ENCODE measurements at places on chromosomes 7 and 10.

DNA sequence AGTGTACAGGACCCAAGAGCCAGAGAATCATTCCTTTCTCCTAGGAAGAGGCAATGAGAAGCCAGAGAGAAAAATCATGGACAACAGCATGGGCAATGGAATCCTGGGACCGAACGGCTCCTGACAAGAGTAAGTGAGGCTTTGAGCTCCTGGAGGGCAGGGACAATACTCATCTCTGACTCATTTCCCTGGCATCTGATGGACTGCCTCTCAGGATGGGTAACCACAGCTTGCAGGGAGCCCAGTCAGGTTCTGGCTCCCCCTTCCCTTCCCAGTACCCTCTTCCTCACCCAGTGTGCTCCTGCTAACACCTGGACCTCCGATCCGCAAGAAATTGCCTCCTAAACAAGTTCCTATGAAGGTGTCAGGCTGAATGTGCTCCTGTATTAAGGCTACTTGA is 51.2 kb upstream of the SORCS3 start:
- no peak for DNase-seq

DNA sequence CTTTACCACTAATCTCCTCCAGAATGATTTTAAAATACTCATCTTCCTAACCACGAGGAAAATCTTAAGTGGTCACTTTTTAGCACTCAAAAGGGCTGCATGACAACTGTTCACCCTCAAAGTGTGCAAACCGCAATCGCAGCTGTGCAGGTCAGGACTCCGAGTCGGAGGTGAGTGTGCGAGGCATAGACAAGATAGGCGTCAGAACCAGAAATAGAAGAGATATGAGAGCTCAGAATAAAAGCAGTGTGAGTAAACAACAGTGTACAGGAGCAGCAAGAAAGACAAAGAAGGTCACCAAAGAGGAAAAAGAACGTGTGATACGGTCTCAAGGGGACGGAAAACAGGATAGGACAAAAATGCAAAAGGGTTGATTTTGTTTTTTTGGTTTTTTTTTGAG is 17.5 kb upstream of the ENO4 start:
- no peak for DNase-seq

DNA sequence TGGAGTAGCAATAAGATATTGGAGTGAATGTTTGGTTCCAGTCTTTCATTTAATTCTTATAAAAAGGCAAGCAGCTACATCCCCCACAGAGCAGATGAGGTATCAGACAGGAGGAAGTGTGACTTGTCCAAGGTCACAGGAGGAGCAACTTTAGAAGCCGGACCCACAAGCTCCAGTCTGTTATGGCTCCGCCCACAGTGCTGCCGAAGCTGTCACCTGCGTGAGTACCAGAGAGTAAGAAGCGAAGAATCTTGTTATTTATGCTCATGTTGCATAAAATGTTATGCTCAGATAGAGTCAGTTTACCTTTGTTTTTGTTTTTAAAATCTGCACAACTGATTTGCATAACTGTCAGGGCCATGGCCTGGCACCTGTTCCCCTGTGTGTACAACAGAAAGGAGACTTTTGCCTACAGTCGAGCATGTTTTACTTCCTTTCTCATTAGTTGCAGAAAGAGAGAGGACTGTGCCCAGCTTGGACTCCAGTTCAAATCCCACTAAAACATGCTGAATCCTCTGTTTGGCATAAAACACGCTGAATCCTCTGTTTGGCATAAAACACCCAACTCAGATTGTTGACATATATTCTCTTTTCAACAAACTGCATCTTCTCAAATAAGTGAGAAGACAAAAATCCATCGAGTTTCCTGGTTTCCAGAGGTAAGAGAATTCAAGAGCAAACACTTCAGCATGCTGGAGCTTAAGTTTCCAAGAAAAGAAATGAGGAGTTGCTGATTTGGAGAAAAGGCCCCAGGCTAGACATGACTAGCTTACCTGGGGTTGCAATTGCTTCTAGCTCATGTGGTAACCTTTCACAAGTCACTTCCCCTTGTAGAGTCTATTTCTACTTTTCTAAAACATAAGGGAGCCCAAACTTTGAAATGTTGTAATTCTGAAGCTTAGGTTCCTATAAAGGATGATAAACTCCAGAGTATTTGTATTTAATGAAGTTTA is 409.8 kb upstream of the ZMIZ1 start:
- no peak for DNase-seq

- DNase-seq: no peak
Observed at GRCh38 chr7:123241809-123242208, 42.0 kb upstream of the SLC13A1 start.

DNA sequence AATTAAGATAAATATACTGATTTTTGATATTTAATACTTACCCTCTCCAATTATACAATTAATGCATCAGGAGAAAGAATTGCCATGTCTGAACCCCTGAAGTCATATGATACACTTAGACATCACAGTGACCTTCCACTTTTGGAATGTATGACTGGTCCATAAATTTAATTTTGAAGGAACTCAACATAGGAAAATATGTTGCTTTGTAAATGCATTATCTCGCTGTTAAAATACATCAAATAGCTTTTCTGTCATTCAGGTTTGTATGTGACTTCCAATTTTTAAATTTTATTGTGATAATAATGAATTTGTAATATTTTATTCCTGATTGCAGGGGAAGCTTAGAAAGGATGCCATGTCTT is 631.9 kb upstream of the ANKRD30A start:
- no peak for DNase-seq

DNA sequence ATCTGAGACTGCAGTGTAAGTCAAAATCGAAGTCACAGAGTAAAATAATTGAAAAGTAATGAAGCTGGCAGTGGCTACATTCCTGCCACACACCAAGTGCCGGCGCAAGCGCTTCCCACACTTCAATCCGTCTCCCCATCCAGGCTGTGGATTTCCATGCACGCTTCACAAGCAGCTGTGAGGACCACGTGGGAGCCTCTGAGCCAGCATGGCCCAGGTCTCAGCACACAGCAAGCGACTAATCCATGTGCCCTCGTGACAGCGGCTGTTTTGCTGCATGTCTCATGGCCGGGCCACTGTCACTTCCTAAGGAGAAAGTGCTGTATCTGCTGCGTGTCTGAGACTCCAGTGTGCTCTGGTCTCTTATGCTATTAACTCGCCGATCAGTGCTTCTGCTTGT is 566.9 kb downstream of the DNAJB6 start:
- DNase-seq: no peak

DNA sequence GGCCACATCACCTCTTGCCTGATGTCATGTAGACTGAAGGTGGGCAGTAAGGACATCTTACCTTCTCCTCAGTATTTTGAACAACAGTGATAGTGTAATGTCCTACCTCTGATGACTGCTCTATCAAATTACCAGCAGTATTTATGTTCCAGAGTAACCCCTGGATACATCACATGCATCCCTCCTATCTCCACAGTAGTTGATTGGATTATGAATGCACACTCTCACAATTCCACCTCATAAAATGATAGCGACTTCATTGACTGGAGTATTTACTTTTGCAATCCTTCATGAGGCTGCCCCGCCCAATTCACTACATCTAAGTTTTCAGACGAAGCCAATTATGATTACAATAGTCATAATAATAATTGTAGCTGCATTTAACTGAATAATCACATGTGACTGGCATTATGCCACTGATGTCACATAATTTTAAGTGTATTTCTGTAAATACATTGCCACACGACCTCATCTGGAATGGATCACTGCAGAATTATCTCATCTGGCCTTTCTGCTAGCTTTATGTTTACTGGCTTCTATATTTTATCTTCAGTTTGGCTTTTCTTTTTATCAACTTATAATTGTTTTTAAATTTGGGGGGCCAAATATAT is 268.9 kb downstream of the SLC25A13 start:
- DNase-seq: no peak

DNA sequence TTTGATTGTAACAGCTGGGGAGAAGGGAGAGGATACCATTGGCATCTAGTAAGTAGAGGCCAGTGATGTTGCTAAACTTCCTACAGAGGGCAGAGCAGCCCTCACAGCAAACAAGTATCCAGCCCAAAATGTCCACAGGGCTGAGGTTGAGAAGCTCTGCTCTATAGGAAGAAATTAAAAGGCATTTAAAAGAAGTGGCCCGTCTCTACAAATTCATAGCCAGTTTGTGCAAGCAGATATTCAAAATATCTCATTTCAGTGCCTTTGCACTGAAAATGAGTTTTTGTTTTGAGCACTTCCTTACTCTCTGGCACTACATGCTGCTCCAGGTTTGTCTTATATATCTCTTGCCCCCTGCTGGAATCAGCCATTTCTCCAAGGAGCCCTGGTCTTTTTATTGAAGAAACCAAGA is 330.0 kb downstream of the BBS9 start:
- no peak for DNase-seq

- no peak for DNase-seq
Observed at GRCh38 chr7:112156412-112156811, 49.8 kb downstream of the DOCK4 start.

- DNase-seq: no peak
Observed at GRCh38 chr10:75189266-75190096, 21.1 kb upstream of the VDAC2 start.

GRCh38 chr10:80163741-80164341 is 31.3 kb downstream of the PLAC9 start:
- no peak for DNase-seq

GRCh38 chr10:75379212-75379724 is 22.3 kb downstream of the ZNF503 start:
- no peak for DNase-seq

GRCh38 chr7:131302876-131303707 is 24.6 kb upstream of the MKLN1 start:
- DNase-seq: no peak

DNA sequence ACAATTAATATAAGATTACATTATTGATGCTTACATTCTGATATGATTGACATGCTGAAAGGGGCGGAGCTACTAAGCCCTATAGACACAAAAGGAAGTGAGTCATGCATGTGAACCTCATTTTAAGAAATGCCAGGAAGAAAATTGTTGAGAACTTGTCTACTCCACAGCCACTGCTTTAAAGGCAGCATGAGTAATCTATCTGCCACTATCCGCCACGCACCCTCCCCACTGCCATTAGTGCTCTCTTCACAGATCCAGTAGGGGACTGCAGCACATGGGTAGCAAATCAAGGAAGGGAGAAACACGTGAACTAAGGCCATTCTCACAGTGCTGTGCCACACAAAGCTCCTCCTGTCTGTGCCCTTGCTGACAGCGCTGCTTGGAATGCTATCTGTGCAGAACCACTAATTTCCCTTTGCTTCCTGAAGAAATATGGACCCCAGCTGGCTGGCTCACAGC is 524.8 kb downstream of the GRM8 start:
- no peak for DNase-seq

DNA sequence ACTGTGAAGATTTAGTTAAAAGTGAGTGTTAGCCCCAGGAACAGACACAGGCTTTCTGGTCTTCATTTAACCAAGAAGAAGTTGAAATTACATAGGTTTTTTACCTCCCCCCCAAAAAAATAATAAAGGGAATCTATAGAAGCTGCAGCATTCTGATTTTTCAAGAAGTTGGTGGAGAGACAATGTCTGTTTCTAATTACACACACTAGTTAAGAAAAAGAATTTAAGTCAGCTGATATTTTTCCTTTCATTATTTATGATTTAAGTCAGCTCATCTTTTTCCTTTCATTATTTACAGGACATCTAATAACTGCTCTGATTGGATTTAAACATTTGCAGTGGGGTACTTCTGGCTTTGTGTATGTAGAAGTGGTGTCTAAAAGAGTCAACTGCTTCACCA is 201.4 kb upstream of the NRP1 start:
- no peak for DNase-seq

DNA sequence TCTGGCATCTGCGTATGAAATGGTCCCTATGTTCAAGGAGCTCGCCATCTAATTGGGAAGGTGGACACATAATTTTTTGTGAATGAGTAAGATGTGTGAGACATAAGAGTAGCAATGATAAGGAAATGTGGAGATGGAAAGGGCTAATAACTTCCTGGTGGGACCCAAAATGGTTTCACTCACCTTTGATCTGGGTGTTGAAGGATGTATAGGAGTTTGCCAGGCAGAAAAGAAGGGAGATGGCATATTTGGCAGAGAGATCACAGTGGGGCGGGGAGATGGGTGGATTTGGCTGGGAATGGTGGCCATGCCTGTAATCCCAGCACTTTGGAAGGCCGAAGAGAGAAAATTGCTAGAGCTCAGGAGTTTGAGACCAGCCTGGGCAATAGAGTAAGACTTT is 4.5 kb downstream of the POP7 start:
- DNase-seq: no peak

GRCh38 chr10:58081353-58081752 is 186.3 kb downstream of the IPMK start:
- DNase-seq: no peak

DNA sequence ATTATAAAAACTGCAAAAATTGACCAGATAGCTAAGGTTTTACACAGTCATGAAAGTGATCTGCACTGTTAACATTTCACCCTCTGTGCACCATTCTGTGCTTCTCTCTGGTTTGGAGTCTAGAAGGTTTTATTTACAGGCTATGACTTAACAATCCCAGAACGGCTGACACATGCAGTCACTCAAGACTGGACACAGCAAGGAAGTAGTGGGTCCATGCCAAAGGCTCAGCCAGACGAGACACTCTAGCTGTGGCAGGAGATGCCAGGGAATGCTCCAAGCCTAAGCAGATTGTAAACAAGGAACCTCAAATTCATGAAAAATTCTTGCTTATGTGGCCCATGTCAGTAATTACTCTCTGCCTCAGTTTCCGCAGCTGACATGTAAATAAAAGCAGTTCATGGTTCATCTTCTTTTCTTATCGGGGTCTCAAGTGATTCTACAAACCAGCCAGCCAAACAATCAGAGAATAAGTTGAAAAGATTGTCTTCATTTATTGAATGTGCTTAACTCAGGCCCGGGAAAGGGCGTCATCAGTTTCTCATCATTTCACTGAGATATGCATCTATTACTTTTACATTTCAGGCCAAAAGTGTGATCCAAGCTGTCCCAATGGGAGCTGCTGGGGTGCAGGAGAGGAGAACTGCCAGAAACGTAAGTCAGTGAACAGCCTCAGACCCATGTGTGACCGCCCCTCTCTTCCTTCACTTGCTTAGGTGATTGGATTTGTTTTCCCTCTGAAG is 132.1 kb downstream of the EGFR start:
- no peak for DNase-seq

GRCh38 chr10:124944982-124945381 is 3.1 kb downstream of the ZRANB1 start:
- DNase-seq: no peak

DNA sequence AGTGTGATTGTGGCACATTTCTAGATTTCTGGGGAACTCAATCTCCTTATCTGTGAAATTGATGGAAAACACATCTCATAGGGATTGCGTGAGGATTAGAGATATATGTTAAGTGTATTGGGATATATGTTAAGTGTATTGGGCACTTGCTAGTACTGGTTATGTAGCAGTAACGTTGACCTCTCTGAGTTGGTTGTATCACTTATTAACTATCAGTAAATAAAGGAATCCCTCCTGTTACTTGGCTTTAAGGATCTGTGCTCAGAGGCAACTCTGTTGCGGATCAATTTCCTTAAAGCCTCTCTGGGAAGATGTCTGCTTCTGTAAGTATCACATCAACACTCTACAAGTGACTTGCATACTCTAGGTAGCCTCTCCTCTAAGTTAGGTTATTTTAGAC is 25.2 kb downstream of the GNAI1 start:
- DNase-seq: no peak

Data from right lobe of liver (tissue), 6 donors.